Central memory CD8-positive, alpha-beta T cell (primary cell): ENCODE measurements at places on chromosomes 2 and 18.

DNA sequence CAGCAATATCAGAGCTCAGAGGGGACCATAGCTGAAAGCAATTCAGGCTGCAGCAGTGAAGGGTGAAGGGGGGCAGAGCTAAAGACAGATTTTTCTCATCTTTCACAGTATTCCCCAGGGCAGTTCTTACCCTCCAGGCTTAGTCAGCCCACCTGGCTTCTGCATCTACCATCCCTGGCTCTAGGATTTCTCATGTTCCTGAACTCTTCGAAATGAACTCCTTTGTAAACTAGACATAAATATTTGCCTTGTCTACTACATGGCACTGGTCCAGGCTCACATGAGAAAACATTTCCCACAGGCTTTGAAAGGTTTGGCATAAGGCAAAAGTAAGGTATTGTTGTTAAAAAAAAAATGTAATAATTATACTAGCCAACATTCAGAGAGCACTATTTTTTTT is 23.6 kb upstream of the NEB start:
- DNase-seq = no peak
- no peaks in the 10 kb centered on the region for H3K27me3 ChIP-seq
- no peaks in the 10 kb centered on the region for H3K4me1 ChIP-seq
- H3K4me3 ChIP-seq = no peak overlapping the region
- H3K27ac ChIP-seq = no peak overlapping the region
- no peaks in the 10 kb centered on the region for H3K36me3 ChIP-seq

- no peak overlapping the region for H3K27ac ChIP-seq
- DNase-seq = no peak
- H3K36me3 ChIP-seq = no peaks in the 10 kb centered on the region
Measured at GRCh38 chr2:222088561-222088960, 210.2 kb downstream of the PAX3 start.

- H3K27ac ChIP-seq = no peak overlapping the region
- H3K36me3 ChIP-seq = peaks cover 4% of the 10 kb centered on the region
- H3K27me3 ChIP-seq = no peaks in the 10 kb centered on the region
- H3K4me3 ChIP-seq = no peak overlapping the region
- peaks cover 27% of the 10 kb centered on the region for H3K4me1 ChIP-seq
- DNase-seq = no peak
Measured at GRCh38 chr18:3466872-3467271, 16.9 kb downstream of the TGIF1 start.

DNA sequence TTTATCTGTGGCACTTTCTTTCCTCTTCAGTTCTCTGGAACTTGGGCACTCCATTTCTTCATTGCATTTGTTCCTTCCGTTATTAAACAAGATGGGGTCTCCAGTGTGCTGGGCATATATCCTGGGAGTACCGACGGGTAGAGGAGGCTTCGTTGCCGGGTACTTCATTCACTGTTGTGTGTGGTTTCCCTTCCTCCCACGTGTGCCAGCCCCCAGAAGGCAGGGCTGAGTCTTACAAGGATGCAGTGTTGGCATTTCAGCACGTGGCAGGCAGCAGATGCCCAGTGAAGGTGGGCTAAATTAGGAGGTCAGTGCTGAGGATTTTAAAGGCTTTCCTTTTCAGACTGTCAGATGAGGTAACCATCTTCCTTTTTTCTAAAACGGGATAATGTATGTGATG is 58.6 kb downstream of the MGAT5 start:
- H3K27ac ChIP-seq = no peak overlapping the region
- no peak for DNase-seq
- H3K36me3 ChIP-seq = peaks cover 5% of the 10 kb centered on the region
- H3K4me3 ChIP-seq = no peak overlapping the region
- H3K4me1 ChIP-seq = peaks cover 50% of the 10 kb centered on the region

GRCh38 chr18:53785811-53786210 is 438.7 kb downstream of the MBD2 start:
- no peaks in the 10 kb centered on the region for H3K4me1 ChIP-seq
- H3K4me3 ChIP-seq = no peak overlapping the region
- DNase-seq = no peak
- H3K27me3 ChIP-seq = no peaks in the 10 kb centered on the region
- no peak overlapping the region for H3K27ac ChIP-seq
- H3K36me3 ChIP-seq = no peaks in the 10 kb centered on the region

DNA sequence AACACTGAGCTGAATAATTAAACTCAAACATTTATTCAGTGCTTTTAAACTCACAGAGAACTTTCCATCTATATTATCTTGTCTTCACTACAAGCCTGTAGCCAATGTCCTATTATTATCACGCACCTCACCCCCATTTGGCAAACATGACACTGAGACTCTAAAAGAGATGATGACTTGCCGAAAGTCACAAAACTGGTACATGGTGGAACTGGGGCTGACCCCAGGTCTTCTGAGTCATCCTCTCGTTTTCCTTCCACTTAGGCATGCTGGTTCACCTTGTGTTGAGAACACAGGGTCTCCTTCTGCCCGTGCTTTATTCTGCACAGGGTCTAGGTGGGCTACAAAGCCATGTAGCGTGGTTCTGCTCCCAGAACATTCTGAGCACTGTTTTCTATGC is 230.0 kb upstream of the MGAT5 start:
- H3K4me3 ChIP-seq = no peak overlapping the region
- no peak overlapping the region for H3K27ac ChIP-seq
- DNase-seq = no peak

DNA sequence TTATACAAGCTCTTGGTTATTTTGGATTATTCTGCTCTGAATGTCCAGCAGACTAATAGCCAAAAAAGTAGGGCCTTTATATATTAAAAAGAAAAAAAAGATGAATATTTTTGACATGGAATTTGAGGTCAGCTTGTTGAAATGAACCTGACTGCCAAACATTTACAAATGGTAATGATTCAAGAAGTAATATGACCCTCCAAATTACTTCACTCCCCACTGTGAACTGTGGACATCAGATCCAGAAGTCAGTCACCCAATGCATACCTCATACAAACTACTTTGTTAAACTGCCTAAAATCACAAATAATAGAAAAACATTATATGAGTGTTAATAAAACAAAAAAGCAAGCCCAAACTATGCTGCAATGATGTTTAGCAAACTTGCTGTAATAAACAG is 10.0 kb downstream of the EPG5 start:
- no peak overlapping the region for H3K27ac ChIP-seq
- no peak for DNase-seq
- H3K36me3 ChIP-seq = peaks cover 30% of the 10 kb centered on the region
- H3K4me1 ChIP-seq = peaks cover 38% of the 10 kb centered on the region
- no peaks in the 10 kb centered on the region for H3K27me3 ChIP-seq

GRCh38 chr2:232859385-232859916 is 10.6 kb upstream of the SNORC start:
- no peak overlapping the region for H3K4me3 ChIP-seq
- peaks cover 34% of the 10 kb centered on the region for H3K36me3 ChIP-seq
- no peak for DNase-seq
- H3K27me3 ChIP-seq = no peaks in the 10 kb centered on the region
- peak overlapping the region; percentile 47 for H3K27ac ChIP-seq
- H3K4me1 ChIP-seq = no peaks in the 10 kb centered on the region

- no peak overlapping the region for H3K27ac ChIP-seq
- H3K27me3 ChIP-seq = no peaks in the 10 kb centered on the region
- H3K4me1 ChIP-seq = no peaks in the 10 kb centered on the region
- no peaks in the 10 kb centered on the region for H3K36me3 ChIP-seq
- H3K4me3 ChIP-seq = no peak overlapping the region
Measured at GRCh38 chr2:211744379-211744778, 794.2 kb downstream of the ERBB4 start.

- peaks cover 62% of the 10 kb centered on the region for H3K27me3 ChIP-seq
- no peak overlapping the region for H3K4me3 ChIP-seq
- no peaks in the 10 kb centered on the region for H3K4me1 ChIP-seq
- no peak for DNase-seq
- peaks cover 1% of the 10 kb centered on the region for H3K36me3 ChIP-seq
Measured at GRCh38 chr2:204357286-204357685, 188.0 kb upstream of the PARD3B start.

- H3K4me1 ChIP-seq = no peaks in the 10 kb centered on the region
- peaks cover 4% of the 10 kb centered on the region for H3K36me3 ChIP-seq
- DNase-seq = no peak
- H3K27me3 ChIP-seq = no peaks in the 10 kb centered on the region
Measured at GRCh38 chr18:55232506-55232905, 273.2 kb upstream of the CCDC68 start.

DNA sequence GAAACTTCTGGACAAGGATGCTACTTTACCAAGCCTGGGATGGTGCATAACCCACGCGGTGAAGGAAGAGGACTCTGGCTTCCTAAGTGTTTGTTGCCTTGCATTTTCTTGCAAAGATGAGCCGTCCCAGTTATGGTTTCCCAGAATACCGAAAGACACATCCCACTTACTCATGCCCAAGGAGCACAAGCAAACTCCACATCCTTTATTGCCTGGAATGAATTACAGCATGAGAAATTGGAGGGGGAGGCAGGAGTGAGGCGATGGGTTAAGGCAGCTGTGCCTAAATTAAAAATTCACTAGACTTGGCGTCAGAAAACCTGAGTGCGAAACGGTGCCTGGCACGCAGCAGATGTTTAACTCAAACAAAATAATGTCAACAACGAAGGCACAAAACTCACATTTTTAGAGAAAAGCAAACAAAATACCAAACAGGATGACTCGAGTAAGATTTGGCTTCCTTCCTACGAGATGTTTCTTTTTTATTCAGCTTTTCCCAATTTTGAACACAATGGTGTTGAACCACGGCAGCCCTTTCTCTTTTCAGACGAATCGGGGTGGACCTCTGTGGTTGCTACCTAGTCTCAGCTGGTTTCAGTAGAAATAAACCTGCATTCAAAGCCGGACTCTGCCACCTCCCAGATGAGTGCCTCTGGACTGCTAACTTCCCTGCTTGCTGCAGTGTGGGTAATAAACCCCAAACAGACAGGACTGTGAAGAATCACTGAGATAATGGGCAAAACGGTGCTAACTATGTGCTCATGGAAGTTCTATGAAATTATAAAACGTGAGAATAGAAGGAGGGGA is 100.3 kb upstream of the NCK2 start:
- no peaks in the 10 kb centered on the region for H3K4me1 ChIP-seq
- H3K4me3 ChIP-seq = no peak overlapping the region
- DNase-seq = no peak
- peaks cover 32% of the 10 kb centered on the region for H3K27me3 ChIP-seq
- no peak overlapping the region for H3K27ac ChIP-seq
- H3K36me3 ChIP-seq = no peaks in the 10 kb centered on the region

DNA sequence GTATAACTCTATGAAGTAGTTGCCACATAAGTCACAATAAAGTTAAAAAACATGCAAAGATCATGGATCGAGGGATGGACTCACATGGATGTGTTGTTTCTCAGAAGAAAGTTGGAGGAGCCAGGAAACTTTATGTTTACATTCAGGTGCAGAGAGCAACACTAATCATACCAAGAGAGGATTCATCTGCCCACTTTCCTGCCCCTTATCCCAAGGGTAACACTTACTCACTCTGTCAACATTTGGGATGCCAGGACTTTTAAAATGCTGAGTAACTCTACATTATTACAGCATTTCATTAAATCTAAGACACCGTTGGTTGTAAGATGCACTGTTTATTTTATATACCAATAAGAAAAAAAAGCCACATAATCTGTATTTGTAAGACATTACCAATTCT is 170.4 kb downstream of the KCNE4 start:
- no peaks in the 10 kb centered on the region for H3K36me3 ChIP-seq
- H3K4me1 ChIP-seq = no peaks in the 10 kb centered on the region
- H3K27me3 ChIP-seq = no peaks in the 10 kb centered on the region
- no peak for DNase-seq
- H3K4me3 ChIP-seq = no peak overlapping the region

DNA sequence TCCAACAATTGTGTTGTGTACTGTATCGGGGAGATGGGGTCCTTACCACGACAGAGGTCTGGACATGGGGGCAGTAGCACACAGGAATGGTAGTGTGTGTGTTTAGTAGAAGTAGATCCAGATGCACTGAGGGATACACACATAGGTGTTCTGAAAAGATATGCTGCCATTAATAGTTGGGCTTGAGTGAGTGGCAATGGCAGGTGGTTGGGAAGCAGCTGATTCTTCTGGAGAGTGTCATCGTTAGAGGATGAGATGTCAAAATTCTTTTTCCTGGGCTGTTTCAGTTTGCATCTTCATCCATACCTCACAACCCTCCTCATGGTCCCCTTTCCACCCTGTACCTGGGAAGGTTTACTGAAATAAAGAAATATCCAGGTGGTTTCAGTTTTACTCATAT is 66.6 kb downstream of the UGGT1 start:
- H3K4me1 ChIP-seq = peaks cover 12% of the 10 kb centered on the region
- H3K36me3 ChIP-seq = peaks cover 76% of the 10 kb centered on the region
- H3K4me3 ChIP-seq = no peak overlapping the region
- H3K27me3 ChIP-seq = no peaks in the 10 kb centered on the region

DNA sequence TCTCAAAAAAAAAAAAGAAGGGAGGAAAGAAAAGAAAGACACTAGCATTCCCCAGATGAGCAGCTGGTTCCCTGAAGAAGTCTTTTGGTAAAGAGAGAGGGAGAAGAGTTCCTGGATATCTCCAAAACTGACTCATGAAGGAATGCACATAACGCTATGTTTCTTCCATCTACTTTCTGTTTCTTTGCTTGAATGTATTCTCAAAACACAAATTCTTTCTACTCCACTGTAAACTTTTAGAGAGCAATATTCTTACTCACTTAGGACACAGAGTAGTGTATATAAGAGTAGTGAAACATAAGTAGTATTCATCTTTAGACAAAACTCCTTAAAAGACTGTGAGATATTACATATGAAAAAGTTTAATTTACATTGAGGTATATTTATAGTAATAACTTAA is 64.2 kb downstream of the TRIP12 start:
- H3K4me1 ChIP-seq = peaks cover 30% of the 10 kb centered on the region
- no peak for DNase-seq
- peak overlapping the region; percentile 29 for H3K27ac ChIP-seq
- no peaks in the 10 kb centered on the region for H3K27me3 ChIP-seq

DNA sequence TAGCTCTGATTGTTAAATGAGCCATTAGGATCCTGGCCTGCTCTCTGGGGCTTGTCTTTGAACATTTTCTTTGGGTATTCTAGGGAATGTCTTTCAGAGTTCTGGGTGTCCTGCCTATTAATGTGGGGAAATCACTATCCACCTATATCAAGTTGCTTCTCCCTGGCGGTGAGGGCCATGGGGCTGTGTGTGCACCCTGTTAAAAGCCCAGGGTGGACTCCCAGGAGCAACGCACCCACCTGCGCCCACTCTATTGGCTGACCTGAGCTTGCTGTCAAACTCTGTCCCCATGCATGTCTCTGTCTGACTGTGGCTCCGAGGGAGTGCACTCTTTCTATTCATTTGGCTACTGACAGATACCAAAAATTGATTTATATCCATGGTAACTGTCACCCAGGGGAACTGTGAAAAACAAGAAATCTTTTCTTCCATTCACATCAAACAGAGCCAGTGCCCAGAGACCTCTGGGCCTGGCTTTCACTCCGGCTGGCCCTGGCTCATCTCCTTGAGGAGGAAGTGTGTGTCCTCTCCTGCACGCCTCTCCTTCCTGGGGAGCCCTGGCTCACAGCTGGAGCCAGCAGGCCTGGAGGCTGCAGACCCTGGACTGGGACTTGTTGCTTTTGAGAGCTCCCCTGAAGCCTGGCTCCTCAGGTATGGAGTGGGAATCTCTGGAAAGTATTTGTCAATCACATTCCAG is 10.5 kb upstream of the TOGARAM2 start:
- no peak overlapping the region for H3K27ac ChIP-seq

GRCh38 chr2:186032102-186032738 is 293.6 kb downstream of the FSIP2 start:
- no peak overlapping the region for H3K27ac ChIP-seq
- H3K4me1 ChIP-seq = no peaks in the 10 kb centered on the region
